HFF-Myc (cell line): ENCODE measurements at places on chromosomes 11 and 22.

GRCh38 chr11:79253280-79253679 lies 187.6 kb downstream of the TENM4 start:
- DNase-seq = no peak

- no peak for DNase-seq
These were observed 57.6 kb downstream of the PDE2A start for GRCh38 chr11:72616655-72617054.

- no peak for DNase-seq
These were observed 15.3 kb downstream of the MICAL2 start for GRCh38 chr11:12125609-12126149.

DNA sequence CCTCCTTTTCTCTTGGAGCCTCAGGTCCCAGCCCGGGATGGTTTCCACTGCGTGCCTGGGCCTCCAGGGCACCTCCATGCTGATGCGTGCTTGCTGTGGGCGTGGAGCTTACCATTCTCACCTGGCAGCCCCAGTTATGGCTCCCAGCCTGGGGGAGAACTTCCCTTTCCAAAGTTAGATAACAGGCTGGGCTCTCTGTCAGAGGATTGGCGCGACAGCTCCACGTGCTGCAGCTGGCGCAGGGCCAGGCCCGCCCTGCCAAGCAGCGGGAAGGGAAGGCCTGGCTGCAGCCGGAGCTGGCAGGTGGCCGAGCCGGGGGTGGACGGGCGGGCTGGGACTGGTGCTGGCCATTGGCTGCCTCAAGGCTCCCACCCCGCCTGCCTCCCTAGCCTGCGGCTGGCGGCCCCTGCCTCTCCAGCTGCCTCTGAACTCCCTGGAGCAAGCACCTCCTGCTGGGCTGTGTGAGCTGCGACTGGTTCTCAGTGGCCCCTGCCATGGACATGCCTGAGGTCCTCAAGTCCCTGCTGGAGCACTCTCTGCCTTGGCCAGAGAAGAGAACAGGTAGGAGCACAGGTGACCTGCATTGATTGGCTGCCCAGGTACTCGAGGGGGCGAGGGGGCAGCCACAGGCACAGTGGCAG lies 14.6 kb upstream of the TEF start:
- DNase-seq = peak; percentile 85

DNA sequence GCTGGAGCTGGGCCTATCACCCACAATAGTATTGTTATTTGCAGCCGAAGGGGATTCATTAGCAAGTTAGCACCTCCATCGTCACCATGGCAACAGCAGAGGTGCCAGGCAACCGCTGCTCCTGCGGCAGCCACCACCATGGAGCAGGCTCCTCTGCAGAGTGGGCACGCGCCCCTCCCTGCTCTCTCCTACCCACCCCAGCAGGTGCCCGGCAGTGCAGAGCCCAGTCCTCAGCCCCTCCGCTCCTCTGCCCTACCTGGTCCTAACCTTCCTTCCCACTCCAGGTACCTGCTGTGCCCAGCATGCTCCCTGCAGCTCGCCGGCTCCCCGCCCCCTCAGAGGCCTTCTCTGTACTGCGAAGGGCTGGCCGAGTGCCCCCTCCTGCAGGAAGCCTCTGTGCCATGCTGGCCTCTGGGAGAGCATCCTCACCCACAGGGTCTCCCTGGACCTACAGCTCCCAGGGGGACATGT lies 3.6 kb downstream of the DUSP8 start:
- no peak for DNase-seq

- DNase-seq = no peak
These were observed 13.8 kb upstream of the POGLUT3 start for GRCh38 chr11:108511851-108512474.

DNA sequence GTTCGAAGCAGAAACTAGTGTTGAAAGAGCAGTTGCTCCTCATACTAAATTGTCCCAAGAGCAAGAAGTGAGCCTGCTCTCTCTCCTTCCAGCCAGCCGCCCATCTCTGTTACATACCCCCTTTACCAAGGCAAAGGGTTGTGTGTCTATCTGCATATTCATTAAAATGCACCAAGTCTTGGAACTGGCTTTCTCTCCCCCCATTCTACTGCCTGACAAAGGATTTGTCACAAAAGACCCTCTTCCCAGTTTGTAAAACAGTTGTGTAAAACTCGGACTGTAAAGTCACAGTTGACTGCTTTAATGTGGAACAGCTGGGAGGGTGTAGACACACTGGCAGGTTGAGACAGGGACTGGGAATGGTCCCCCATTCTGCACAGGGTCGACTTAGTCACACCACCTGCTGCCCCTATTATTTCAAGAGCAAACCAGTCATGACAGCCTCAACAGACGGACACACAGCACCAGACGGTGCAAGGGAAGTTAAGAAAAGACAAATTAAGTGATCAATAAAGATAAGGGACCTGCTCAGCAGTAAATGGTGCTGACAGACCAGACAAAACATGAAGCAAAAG lies 60.0 kb upstream of the HTATIP2 start:
- no peak for DNase-seq

DNA sequence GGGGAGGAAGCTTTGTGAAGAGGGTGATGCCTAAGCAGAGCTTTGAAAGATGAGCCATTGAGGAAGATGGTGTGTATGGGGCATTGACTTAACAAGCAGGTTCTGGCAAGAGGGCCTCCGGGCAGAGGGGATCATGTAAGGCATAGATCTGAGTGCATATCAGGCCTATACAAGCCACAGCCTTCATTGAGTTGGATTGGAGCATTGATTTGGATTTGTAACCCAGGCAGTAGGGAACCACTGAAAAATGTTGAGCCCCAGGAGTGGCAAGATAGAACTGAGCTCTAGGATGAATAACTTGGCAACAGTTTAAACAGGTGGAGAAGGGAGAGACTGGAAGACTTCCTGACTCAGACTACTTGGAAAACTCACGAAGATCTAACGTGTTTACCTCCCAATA lies 21.4 kb downstream of the PANX1 start:
- no peak for DNase-seq

DNA sequence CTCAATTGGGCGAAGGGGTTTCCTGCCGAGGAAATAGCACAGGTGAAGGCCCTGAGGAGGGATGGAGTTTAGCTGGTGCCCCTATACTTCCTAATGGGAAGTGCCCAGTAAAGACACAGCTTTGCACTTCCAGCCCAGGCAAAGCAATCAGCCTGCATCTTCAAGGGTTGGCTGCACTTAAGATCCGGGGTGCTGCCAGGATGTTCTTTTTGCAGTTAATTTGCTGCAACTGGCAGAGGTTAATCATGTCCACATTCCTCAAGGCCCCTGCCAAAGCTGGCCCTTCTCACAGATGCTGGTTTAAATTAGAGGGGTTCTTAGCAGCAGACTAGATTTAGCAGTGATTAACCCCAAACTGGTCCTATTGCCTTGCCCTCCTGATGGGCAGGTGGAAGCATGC lies 137.7 kb upstream of the NAV2 start:
- DNase-seq = no peak

GRCh38 chr22:22085702-22086500 lies 103.3 kb upstream of the TOP3B start:
- no peak for DNase-seq

GRCh38 chr22:46462726-46463371 lies 74.6 kb downstream of the CELSR1 start:
- peak; percentile 51 for DNase-seq

- no peak for DNase-seq
These were observed 57.5 kb downstream of the C22orf31 start for GRCh38 chr22:29003975-29004646.

DNA sequence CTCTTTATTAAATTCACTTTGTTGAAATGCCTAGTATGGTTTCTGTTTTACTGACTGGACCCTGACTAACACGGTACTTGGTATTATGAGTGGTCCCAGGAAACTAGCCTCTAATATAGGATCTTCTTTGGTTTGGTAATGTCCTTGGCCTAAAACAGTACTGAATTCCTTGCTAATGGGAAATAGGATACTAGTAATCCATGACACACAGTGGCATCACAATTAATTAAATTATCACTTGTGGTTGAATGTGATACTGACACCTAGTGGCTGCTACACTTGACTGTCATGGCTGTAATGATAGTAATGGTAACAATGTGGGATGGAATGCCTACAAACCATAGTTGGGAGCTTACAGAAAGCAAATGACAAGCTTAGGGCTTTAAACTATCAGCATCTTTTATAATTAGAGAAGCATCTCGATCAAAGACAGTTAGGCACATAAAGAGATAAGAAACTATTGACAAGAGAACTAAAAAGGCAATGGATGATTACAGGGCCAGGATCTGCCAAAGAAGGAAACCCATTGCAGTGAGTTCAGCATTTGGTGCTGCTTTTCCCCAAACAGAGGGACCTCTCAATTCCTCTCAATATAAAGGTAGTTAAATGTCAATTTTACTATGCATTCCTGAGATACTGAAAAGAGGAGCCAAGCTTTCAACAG lies 8.6 kb downstream of the DNHD1 start:
- DNase-seq = peak; percentile 45

DNA sequence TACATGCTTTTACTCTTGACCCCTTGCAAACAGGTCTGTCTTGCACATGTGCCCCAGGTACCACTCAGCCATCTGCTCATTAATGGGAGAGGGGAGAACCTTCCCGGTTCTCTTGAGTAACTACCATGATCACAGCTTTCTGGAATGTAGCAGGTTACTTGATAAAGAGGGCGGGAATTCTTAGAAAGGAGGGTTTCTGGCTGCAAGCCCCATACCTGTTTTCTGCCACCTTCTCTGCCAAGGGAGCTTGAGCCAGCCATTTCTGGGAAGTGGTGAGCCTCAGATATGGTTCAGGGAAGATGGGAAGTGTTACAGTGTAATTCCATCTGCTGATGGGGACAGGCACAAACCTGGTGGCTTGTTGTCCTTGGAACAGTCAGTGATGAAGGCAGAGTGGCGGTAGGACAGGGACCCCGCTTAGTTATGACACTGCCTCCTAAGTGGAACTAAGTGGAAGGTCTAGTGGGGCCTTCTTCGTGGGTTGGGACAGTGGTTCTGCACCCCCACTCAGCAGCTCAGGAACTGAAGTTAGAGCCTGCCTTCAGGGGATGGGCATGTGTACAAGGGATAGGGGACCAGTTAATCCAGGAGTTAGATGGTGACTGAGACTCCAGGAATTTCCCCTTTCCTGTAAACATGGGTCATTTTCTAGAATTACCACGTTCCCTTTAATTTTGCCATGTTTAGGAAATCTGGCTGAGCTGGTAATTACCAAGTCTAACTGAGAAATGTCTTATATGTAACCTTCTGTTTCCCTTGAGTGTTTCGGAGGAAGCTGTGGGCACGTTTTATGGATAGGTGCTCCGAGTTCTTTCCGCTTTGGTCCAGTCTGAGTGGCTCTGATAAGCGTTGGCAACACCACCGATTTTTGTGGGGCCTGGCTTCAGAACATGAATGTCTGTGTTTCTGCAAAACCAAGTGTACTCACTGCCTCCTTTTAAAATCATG lies 35.3 kb downstream of the BCR start:
- DNase-seq = no peak

DNA sequence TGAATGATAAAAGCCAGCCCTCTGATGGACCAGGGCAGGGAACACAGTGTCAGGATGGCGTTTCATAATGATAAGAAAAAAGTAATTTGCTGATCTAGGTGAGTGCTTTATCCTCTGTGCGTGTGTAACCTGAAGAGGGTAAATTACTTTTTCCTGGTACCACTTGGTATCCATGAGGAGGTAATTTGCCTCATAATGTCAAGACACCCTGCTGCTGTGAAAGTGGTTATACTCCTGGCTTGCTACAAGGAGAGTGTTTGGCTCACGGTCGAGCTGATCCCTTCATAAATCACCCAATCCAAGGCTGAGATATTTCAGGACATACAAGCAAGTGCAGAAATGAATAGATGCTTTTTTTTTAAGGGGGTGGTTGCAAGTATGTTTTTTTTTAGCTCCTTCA lies 207.2 kb upstream of the PGR start:
- DNase-seq = no peak

GRCh38 chr11:118321386-118322082 lies 17.0 kb downstream of the CD3E start:
- no peak for DNase-seq

DNA sequence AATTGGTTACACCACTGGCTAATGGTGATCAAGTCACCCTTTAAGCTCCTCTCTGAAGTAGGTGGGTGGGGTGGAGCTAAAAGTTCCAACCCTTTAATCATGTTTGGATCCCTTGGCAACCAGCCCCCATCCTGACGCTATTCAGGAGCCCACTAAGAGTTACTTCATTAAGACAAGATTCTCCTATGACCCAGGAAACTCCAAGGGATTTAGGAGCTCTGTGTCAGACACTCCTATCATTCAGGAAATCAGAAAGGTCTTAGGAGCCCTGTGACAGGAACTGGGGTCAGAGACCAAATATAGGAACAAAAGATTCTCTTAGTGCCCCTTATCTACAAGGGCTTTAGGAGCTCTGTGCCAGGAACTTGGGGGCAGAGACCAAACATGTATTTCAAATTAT lies 141.3 kb downstream of the ATG16L2 start:
- no peak for DNase-seq

GRCh38 chr11:118136801-118137200 lies 15.8 kb downstream of the SCN4B start:
- DNase-seq = no peak

DNA sequence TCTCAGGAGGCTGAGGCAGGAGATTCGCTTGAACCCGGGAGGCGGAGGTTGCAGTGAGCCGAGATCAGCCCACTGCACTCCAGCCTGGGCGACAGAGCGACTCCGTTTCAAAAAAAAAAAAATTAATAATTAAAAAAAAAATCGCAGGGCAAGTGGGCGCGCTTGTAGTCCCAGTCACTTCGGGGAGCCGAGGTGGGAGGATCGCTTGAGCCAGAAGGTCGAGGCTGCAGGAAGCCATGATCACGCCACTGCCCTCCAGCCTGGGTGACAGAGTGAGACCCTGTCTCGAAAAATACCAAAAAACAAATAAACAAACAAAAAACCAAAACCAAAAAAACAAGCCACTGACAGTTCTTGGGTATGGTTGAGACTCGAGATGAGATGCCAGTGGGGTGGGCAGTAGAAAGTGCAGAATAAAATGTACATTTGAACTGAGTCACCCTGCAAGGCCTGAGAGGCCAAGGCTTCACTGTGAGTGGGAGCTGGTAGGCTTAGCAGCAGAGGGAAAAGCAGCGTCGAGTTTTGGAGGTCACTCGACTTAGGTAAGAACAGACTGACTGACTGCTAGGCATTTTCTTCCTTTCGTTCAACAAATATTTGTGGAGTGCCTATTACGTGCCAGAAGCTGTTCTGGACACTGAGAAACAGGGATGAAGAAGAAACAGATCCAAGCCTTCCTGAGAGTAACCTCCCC lies 635 bp upstream of the LDHA start:
- DNase-seq = no peak

DNA sequence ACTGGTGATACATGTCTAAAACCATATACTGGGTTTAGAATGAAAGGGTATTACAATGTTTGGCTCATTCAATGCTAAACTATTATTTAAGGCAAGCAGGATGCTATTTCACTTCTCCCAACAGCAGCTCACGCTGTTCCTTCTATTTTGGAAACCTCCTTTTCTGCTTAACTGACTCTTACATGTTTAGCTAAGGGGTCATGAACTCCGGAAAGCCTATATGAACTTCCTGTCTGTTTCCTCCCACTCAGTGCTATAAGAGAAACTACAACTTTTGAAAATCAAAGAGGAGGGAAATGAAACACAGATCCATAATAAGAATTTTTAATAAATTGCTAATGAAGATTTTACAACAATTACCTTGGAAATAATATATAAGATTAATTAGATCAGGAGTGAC lies 30.9 kb downstream of the SLC36A4 start:
- DNase-seq = no peak
